NT2/D1 (cell line): ENCODE measurements at places on chromosomes 16 and 17.

DNA sequence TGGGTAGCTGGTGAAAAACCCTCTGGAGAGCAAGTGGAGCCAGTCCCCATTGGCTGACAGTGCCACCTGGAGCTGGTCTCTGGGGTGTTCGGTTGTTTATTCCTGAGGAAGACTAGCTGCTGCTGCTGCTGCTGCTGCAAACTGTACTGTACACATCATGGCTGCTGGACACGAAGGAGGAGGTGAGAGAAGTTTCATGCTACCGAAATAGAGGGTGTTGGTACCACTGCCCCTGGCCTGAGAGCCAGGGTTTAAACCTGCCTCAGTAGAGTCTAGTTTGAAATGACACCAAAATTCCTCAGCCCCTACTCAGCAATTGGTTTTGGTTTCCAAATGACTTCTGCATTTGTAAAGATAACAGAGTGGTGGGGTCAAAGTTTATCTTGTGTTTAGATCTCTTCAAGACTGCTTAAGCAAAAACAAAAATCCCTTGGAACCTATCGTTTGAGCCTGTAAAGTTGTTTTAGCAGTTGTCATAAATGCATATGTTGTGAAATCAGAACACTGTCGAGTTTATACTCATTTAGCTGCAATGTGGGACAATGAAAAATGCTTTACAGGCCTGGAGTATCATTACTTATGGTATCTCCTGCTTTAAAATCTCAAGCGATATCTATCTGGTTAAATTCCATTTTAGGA, 40.8 kb downstream of the CYB5B start:
- no peak for DNase-seq

- no peak for DNase-seq
These were observed 27.8 kb downstream of the PAFAH1B1 start for GRCh38 chr17:2621241-2621640.

GRCh38 chr17:50114849-50115357, 15.1 kb downstream of the SAMD14 start:
- no peak for DNase-seq

- DNase-seq = no peak
These were observed 1.4 kb downstream of the PHF23 start for GRCh38 chr17:7237761-7238419.

DNA sequence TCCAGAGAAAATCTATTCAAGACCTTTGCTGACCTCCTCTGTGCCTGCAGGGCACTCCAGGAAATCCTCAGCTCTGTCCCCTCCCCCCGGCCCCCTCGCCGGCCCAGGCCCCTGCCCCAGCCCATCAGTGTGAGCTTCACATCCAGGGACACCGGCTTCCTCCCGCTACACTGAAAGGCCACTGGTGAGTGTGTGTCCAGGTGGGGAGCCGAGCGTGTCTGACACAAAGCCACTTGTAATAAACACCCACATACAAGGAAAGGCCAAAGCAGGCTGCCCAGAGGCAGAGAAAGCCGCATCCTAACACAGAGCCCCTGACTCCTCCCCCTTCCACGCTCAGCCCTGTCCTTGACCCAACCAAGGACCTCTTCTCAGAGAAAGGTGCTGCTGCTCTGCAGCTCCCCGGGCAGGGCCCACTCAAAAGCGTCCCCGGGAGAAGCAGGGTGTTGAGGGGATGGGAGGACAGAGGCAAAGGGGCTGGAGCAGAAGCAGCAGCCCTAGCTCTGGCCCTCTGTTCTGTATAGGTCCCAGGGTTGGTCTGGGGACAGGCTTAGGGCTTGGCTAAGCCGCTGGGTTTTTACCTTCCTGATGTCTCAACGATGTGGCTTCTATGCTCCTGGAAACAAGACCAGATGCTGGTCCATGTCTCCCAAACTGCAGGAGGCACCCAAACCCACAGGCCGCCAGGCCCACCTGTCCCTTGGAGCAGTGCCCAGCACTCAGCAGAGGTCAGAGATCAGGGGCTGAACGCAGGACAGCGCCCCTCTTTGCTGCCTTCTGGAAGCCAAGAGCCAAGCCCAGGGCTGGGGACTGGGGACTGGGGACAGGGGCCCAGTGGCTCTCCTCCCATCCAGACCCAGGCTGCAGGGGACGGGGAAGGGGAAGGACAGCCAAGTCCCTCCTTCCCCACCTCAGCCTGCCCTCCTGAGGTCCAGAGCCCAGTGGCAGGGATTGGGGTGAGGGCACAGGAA, 15.3 kb downstream of the MNT start:
- DNase-seq = no peak

GRCh38 chr17:58337210-58337599, 8.6 kb upstream of the TSPOAP1 start:
- no peak for DNase-seq

DNA sequence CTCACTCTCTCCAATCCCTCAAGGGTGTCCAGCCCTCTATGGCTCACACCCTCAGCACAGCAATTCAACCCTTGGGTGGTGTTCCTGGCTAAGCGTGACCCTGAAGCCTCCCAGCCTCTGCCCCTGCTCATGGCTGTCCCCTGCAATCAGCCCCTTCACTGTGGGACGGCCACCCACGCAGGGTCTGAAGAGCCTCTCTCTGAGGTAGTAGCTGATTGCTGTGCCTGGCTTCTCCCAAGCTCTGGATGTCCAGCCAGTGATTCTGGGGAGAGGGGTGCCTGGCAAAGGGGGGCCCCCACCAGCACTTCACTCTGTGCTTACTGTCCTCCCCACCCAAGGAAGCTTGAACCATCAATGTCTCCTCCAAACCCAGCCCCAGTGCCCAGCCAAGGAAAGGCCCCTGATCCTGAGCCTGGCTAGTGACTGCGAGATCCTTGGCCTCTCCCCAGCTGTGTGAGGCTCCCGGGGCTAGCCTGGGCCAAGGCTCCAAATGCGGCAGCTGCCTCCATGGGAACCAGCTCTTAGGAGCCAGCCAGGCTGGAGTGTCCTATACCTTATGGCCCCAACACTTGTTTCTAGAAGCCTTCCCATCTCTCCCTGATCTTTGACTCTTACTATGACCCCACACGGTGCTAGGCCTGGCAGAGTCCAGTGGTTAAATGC, 9.9 kb downstream of the MTSS2 start:
- no peak for DNase-seq

DNA sequence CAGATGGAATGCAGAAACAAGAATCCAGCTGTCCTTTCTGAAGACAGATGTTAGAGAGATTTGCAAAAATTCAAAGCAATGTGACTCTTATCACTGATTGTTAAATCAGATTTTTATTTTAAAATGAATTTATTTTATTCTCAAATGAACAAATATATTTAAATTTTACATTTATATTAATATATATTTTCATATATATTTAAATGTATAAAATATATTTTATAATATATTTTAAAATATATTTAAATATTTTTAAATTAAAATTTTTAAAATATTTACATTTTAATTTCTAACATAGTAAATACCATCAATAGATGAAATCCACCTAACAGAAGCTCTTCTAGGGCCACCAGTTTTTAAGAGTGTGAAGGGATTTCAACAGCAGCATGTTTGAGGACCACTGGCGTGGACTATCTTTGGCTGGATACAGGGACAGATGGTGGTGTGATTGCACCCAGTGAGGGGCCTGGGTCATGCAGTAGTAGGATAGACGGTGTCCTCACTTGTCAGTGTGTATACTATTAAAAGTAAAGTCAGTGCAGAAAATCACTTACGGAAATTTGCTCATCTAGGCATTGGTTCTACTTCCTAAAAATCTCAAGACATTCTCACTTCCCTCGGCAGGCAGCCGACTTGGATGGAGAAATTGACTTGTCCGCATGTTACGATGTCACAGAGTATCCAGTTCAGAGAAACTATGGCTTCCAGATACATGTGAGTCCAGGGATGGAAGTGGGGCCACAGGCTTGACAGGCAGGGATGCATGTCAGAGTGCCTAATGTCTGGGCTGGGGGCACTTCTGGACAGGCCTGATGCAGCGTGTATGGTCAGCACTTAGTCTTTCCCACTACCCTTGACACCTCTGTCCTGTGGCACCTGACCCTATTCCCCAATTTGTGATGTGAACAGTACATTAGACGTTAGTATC, 56.3 kb downstream of the PLD6 start:
- DNase-seq = no peak

GRCh38 chr17:76432712-76433336, 20.1 kb downstream of the UBE2O start:
- DNase-seq = no peak

GRCh38 chr16:67426022-67426421, 4.9 kb upstream of the HSD11B2 start:
- DNase-seq = no peak

DNA sequence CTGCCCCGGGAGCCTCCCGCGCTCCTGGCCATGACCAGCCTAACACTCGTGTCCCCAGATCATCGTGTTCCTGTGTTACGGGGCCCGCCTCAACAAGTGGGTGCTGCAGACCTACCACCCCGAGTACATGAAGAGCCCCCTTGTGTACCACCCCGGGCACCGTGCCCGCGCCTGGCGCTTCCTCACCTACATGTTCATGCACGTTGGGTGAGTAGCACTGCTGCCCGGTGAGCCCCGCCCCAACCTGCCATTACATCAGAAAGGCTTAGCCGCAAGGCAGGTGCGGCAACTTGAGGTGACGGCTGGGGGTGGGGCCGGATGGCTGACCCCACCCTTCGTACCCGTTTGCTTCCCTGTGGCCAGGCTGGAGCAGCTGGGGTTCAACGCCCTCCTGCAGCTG, 1.4 kb downstream of the RHBDL1 start:
- no peak for DNase-seq

DNA sequence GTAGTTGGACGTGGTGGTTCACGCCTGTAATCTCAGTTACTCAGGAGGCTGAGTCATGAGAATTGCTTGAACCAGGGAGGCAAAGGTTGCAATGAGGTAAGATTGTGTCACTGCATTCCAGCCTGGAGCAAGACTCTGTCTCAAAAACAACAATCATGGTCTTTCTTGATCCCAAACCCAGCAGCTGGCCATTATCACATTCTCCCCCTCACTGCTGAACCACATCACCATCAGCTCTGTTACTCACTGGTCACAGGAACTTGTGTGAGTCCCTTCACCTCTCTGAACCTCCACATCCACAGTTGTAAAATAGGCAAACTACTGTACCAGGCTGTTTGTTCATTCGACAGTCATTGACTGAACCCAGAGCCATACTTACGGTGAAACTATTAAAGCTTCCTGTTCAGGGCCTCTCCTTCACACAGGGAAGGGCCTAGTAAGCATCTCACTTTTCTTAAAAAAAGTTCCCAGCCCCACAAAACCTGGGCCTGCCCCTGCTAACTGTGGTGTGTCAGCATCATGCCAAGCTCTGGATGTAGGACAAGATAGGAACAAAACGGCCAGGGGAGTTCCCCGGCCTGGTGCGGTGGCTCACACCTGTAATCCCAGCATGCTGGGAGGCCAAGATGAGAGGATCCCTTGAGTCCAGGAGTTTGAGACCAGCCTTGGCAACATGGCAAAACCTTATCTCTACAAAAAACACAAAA, 104.7 kb downstream of the COPRS start:
- no peak for DNase-seq

GRCh38 chr17:62796291-62796690, 11.8 kb downstream of the MARCHF10 start:
- DNase-seq = no peak

DNA sequence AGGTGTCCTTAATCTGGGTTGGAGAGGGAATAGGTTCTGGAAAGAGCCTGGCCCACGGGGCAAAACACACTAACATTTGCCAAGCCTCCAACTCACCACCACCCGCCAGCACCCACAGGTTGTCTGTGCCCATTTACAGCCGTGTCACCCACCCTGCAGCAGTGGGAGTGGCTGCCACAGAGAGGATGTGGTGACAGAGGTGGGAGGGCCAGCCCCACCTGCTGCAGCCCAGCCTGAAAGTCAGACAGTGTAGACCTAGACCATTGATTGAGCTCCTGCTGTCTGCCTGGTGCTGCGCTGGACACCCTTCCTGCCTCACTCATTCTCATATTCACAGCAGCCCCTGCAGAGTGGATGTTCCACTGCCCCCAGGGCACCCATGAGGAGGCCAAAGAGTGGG, 44.7 kb downstream of the IL21R start:
- DNase-seq = no peak
